ENCODE measurements at places on chromosomes 7 and 10. TPM values are rescaled to one million over a fixed set of nuclear protein-coding genes. Genes with fewer than 3 reads are reported as not detected.

SVOPL gene
- not detected for total RNA-seq

ANTXRL gene
- total RNA-seq, result not detected

CPEB3 gene
- 0.86 TPM for total RNA-seq

SPAM1 gene
- not detected for total RNA-seq

MRC1 gene
- under 0.01 TPM for total RNA-seq
